K562 (cell line): ENCODE measurements at places on chromosomes 11 and 22.

DNA sequence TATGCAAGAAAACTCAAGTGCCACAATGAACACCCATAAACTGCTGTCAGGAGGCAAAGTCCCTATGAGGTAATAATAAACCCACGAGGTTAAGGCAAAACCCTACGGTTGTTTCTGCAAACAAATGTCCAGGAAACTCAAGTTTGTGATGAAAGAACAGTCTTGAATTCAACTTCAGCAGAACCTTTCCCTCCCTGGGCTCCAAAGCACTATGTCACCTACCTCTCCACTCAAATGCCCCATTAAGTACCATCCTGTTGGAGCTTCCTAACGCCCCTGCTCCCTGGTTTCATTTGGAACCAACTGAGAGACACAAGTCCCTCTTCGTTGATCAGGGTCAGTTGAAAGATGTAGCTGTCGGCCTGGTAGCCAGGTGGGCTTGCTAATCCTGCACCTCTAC, 2.6 kb upstream of the C11orf91 start:
- peaks cover 18% of the 10 kb centered on the region for H3K4me1 ChIP-seq
- H3K27me3 ChIP-seq: peaks cover 2% of the 10 kb centered on the region; the same call in 2 of the 3 replicates
- no peak overlapping the region for H3K4me3 ChIP-seq
- H3K27ac ChIP-seq: no peak overlapping the region
- peaks cover 25% of the 10 kb centered on the region; the same call in 2 of the 3 replicates for H3K36me3 ChIP-seq

- H3K4me1 ChIP-seq: no peaks in the 10 kb centered on the region
- no peak overlapping the region for H3K4me3 ChIP-seq
- H3K36me3 ChIP-seq: no peaks in the 10 kb centered on the region
- no peak for DNase-seq
- H3K27me3 ChIP-seq: no peaks in the 10 kb centered on the region
- H3K27ac ChIP-seq: no peak overlapping the region
Measured at GRCh38 chr11:96708219-96708878, 318.5 kb downstream of the JRKL start.

DNA sequence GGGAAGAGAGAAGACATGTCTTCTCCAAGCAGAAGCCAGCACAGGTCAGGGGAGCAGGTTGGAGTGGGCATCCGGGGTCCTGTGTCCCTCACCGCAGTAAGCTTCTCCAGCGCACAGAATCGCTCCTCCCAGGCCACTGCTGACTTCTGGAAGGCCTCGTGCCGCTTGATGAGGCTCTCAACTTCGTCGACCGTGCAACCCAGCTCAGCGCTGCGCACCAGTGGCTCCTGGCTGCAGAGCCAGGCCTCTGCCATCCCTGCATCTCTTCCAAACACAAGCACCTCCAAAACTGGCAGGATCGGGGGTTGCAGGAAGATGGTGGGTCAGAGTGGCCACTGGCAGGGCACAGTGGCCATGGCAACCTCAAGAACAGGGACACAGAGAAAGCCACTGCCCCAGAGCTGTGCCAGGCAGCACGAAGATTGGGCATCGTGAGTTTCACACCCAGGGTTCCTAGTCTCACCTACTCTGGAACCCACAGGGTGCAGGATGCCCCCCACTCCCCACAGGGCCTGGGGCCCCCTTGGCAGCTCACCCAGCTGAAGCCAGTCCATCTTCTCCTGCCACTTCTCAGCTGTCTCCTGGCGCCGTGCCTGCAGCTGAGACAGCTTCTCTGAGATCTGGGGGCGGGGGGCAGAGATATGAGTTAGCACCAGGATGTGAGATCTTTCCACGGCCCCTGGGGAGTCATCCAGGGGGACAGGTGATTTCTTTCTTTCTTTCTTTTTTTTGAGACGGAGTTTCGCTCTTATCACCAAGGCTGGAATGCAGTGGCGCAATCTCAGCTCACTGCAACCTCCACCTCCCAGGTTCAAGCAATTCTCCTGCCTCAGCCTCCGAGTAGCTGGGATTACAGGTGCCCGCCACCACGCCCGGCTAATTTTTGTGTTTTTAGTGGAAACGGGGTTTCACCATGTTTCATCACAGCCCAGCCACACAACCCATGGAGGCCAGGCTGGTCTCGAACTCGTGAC, 11.2 kb upstream of the RBM4B start:
- peaks cover 13% of the 10 kb centered on the region; the same call in 1 of the 2 replicates for H3K4me1 ChIP-seq
- no peaks in the 10 kb centered on the region for H3K27me3 ChIP-seq
- no peak overlapping the region for H3K27ac ChIP-seq
- DNase-seq: no peak
- H3K36me3 ChIP-seq: peaks cover 76% of the 10 kb centered on the region; the same call in 2 of the 3 replicates

- H3K27me3 ChIP-seq: peaks cover 26% of the 10 kb centered on the region
- no peaks in the 10 kb centered on the region for H3K36me3 ChIP-seq
- no peak for DNase-seq
- H3K27ac ChIP-seq: no peak overlapping the region
- H3K4me1 ChIP-seq: no peaks in the 10 kb centered on the region
- no peak overlapping the region for H3K4me3 ChIP-seq
Measured at GRCh38 chr11:125690006-125690405, 9.4 kb upstream of the ACRV1 start.

GRCh38 chr11:96758957-96759356, 369.1 kb downstream of the JRKL start:
- H3K27ac ChIP-seq: no peak overlapping the region
- no peaks in the 10 kb centered on the region for H3K4me1 ChIP-seq
- no peaks in the 10 kb centered on the region for H3K36me3 ChIP-seq
- DNase-seq: no peak

- DNase-seq: peak; percentile 51
- H3K27ac ChIP-seq: peak overlapping the region; percentile 79
Measured at GRCh38 chr11:13462311-13462900, 616 bp downstream of the BTBD10 start.
